Urinary bladder (tissue), 4 donors: ENCODE measurements at places on chromosomes 1 and 21. TPM values are rescaled to one million over a fixed set of nuclear protein-coding genes. Genes with fewer than 3 reads are reported as not detected.
A peak's percentile ranks its signal among the peaks of the same experiment; 100 is the strongest.

Gene CHI3L2
- 4.9 TPM for polyA plus RNA-seq

Gene OPTC
- polyA plus RNA-seq = 0.05 TPM

Gene RCSD1
- polyA plus RNA-seq = 19.9 TPM

Gene CFHR3
- 0.10 TPM for polyA plus RNA-seq

Gene RPTN
- polyA plus RNA-seq = not detected

Gene ARHGEF11
- polyA plus RNA-seq = 23.8 TPM

Gene OR14C36
- polyA plus RNA-seq = not detected

Gene MOV10
- polyA plus RNA-seq = 36.1 TPM

Gene DYNLT5
- 1.3 TPM for polyA plus RNA-seq

Gene CD247
- 1.8 TPM for polyA plus RNA-seq

GRCh38 chr21:42512346-42513034, 1.2 kb upstream of the SLC37A1 start:
- no peak for DNase-seq

DNA sequence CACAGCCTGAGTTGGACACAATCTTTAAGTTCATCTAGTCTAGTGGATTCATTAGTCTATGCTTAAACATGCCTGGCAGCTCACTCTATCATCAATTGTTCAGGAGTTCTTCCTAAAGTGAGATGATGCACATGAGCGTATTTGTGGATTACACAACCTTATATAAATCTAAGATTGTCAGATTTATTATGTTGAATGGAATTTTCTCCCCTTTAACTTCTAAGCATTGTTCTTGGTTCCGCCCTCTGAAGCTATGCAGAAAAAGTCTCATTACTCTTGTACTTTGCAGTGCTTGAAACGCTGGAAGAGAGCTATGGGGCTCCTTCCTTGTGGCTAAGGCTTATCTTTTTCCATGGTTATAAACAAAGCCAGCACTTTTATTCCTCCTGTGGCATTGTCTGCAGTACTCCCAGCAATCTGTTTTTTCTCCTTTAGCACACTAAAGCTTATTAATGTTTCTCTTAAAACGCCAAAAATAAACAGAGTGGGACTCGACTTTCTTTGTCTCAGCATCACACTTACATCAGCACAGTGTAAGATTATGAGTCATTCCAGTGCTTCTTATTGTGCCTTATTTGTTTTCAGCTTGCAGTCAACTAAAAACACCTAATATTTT, 316.8 kb upstream of the CAMK1G start:
- DNase-seq = peak; percentile 50

- no peak for DNase-seq
Observed at GRCh38 chr1:68329096-68329835, 96.9 kb upstream of the WLS start.

DNA sequence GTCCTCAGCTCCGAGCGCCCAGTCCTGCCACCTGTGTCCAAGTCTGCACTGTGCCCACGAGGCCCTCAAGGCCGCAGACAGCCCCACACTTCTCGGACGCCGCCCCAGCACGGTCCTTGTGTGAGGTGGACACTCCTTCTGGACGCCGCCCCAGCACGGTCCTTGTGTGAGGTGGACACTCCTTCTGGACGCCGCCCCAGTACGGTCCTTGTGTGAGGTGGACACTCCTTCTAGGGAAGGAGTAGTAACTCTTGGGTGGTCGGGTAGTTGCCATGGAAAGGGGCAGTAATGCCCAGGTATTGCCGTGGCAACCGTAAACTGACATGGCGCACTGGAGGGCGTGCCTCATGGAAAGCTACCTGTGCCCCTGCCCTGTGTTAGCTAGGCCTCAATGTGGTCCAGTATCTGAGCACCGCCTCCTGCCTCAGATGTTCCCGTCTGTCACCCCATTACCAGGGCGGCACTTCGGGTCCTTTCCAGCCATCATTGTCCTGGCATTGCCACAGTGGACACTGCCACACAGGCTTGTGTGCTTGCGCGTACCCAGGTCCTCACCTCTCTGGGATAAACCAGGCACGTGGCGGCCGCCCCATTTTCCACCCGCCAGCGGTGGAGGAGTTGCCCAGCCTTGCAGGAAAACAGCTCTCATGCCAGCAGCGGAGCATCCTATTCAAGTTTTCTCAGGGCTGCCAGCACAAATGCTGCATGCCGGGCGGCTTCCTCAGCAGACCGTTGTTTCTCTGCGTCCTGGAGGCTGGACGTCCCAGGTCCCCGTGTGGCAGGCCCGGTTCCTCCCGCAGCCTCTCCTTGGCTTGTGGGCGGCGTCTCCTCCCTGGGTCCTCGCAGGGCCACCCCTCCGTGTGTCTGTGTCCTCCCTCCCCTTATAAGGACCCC, 40.8 kb upstream of the POFUT2 start:
- DNase-seq = no peak

DNA sequence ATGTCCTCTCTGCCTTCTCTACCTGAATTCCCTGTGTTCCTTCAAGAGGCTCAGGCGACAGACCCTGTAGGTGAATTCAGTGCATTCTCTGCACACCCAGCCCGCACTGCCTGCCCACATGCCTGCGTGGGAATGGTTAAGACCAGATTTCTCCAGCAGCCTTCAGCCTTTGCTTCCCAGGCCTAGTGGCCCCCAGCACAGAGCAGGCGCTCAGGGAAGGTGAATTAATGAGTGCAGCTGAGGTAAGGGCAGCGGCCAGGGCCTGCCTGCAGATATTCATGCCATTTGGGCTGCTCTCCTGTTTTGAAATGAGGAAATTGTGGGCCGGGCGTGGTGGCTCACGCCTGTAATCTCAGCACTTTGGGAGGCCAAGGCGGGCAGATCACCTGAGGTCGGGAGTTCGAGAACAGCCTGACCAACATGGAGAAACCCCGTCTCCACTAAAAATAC, 45.5 kb downstream of the IER5 start:
- DNase-seq = no peak

- DNase-seq = no peak
Observed at GRCh38 chr1:7042322-7043190, 257.3 kb downstream of the CAMTA1 start.

GRCh38 chr1:43830802-43831201, 102.8 kb upstream of the ARTN start:
- no peak for DNase-seq

DNA sequence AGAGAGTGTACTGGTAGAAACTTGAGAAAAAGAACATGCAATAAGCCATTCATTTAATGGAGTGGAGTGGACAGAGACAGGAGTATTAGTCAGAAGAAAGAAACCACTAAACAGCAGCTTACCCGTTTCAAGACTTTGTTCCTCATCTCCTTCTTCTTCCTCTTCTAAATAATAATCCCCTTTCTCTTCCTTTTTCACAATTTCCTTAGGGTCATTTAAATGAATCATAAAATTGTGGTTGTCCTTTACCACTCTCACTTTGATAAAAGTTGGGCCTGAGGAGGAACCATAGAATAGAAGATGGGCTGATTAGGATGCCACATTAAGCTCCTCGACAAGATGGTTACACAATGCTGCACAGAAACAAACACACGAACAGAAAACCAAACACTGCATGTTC, 109.6 kb downstream of the WDR3 start:
- DNase-seq = no peak

DNA sequence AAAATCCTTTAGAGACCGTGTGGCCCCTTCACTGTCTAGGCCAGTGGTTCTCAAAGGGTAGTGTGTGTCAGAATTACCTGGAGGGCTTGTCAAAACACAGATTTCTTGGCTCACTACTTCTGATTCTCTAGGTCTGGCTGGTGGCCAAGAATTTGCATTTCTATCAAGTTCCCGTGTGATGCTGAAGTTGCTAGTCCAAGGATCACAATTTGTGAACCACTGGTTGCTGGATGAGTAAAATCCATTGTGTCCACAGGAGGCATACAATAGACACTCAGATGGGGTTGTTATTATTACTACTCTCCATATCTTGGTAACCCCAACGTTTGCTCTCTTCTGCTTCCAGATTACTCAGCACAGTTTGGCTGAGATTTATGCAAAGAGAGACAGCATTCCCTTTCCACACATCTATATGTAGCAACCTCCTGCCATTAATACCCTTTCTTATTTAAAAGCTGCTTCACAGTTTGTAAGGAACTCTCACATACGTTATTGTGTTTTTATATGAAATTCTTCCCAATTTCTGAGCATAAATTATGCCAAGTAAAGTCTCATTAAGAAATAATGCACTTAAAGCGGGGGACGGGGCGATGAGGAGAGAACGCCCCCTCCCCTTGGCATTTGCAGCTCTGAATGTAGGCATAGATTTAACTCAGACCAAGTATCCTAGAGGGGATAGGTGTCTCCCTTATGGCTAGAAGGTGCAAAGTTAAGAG, 720 bp upstream of the TMCC2 start:
- no peak for DNase-seq

DNA sequence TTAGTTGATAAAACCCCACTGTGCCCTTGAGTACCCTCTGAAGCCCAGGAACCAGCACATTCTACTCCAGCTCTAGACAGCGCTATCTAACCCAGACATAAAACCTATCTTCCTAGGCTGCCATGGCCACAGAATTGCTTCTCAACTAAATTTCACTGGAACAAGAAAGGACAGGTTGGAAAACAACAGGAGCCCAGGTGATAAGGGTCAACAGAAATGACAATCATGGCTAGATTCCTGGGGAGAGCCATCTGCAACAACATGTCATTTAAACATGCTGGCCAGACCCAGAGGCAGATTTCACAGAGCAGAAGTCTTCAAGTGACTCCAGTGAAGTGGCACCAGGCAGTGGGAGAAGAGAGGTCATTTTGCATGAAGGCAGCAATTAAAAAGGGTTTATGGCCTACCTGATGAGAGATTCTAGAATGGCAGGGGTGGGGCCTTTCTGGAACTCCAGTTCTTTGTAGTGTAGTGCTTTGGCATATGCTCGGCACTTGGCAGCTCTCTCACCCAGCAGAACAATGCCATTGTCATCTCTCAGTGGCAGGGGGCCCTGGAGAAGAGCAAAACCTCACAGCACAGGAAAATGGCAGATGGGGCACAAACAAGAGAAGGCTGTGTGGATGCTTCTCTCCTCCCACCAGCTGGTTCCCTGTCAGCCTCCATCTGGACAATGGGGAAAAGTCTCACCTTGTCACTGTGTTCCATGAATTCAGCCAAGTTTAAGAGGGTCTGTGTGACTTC, 9.9 kb downstream of the ANGPTL7 start:
- DNase-seq = no peak

GRCh38 chr21:34944015-34944755, 104.9 kb downstream of the RUNX1 start:
- no peak for DNase-seq

DNA sequence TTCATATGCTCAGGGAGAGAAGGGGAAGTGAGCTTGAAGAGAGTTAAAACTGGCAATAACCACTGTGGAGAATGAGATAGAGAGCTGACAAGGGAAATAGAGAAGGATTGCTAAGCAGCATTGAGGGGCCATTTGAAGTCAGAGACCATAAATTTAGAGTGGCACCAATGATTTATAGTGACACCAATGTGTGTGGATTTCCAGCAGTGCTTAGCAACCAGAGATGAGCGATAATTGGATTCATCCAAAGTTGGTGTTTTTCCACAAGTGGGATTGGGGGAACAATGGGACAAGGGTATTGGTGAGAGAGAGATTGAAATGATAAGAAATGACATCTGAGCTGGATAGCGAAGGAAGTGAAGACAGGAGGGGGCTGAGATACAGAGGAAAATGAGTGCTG, 114.1 kb downstream of the C1orf94 start:
- no peak for DNase-seq

DNA sequence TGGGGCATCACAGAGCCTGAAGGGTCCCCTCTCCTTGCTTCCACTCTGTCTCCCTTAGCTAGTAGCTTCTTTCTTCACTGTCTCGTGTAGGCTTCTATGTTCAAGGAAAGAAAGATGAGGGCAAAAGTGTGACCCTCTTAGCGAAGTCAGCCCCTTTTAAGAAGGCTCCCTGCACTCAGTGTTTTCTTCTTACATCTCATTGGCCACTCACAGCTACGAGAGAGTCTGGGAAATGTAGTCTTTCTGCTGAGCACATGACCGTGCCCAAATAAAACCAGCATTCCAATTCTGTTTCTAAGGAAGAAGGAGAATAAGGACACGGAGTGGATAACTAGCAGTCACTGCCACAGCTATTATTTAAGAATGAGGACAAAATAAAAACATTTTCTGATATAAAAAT, 104.9 kb upstream of the TNR start:
- no peak for DNase-seq

GRCh38 chr1:42940851-42941639, 17.6 kb downstream of the SLC2A1 start:
- DNase-seq = no peak

- no peak for DNase-seq
Observed at GRCh38 chr1:168591641-168592250, 15.3 kb downstream of the XCL1 start.

GRCh38 chr1:85606414-85606800, 25.8 kb downstream of the CCN1 start:
- DNase-seq = no peak

DNA sequence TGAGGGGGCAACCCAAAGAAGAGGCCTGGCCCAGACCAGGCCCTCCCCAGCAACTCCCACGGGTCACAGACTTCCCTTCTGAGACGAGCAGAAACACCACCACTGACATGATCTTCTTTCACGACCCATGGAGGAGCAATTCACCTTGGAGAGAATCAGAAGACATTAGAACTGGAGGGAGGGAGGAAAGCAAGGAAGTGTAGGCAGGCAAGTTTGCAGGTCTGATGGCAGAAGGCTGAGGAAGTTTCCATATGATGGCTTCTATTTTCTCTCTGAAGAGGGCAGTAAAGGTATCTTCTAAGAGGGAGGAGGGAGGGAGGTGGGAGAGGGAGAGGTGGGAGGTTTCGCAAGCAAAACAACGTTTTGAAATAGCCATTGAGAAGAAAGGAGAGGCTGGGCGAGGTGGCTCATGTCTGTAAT, 1.4 kb upstream of the UBXN10 start:
- no peak for DNase-seq

GRCh38 chr1:12592496-12592895, 25.5 kb downstream of the DHRS3 start:
- DNase-seq = no peak

DNA sequence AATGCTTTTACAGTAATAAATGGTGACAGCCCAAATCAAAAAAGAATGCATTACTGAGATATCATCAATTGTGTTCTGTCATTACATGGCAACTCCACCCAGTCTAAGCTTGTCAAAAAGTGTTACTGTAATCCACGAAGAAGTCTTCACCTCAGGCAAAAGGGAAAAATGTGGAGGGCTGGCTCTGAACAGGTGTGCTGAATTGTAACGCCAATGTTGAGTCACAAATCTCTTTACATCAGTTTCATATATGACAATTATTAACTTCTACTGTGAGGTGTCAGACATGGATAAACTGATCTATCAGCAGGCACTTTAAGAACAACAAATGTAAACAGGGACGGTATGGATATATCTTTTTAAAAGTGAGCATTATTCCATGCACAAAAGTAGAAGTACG, 98.5 kb upstream of the DMRTA2 start:
- no peak for DNase-seq

DNA sequence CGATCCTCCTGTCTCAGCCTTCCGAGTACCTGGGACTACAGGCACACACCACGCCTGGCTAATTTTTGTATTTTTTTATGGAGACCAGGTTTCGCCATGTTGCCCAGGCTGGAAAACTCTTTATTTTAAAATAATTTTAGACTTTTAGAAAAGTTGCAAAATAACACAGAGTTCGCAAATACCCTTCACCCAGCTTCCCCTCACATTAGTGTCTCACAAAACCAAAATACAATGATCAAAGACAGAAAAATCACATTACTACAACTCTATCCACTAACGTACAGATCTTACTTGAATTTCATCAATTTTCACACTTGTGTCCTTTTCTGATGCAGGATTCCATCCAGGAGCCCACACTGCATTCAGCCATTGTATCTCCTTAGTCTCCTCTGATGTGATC, 58.8 kb upstream of the ERRFI1 start:
- no peak for DNase-seq

GRCh38 chr21:19864476-19864875, 1133.7 kb upstream of the NCAM2 start:
- no peak for DNase-seq
